ENCODE measurements at places on chromosomes 3 and 15.
A peak's percentile ranks its signal among the peaks of the same experiment; 100 is the strongest.

GRCh38 chr3:195549931-195550519 lies 6.9 kb upstream of the PPP1R2 start:
- no peak for DNase-seq

DNA sequence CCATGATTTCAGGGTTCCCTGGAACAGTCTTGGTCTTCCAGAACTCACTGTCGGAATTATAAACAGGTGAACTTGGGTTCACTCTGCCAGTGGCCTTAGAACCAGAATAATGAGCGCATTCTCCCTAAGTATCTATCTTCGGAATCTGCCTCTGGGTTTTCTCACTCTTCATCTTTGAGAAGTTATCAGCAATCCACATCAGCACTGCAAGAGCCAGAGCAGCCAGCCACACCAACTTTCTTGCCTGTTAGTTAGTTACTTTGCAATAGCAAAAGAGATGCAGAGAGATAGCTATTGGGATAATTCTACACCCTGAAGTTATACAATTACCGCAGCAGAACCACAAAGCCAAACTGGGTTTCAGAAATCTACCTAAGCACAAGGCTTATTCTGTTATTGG lies 25.8 kb downstream of the GLB1 start:
- DNase-seq: no peak

- no peak for DNase-seq
These were observed 68.1 kb upstream of the DLG1 start for GRCh38 chr3:197366301-197367044.

DNA sequence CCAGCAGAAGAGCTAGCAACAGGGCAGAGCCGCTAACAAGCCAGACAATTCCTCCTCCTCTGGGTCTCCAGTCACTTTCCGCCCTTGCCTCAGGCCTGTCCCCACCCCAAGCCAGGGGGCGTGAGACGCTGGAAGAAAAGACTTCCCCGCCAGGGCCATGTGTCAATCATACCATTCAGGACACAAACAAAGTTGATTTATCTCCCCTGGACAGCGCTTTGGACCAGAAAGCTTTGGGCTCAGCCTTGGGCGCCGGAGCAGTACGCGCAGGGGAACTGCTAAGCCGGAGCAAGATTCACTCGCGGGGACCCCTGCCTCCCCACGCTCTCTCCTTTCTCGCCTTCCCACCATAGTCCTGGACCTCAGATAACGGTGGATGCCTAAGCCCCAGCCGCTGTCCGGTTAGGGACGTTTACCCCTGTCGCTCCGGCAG lies 479 bp downstream of the LRRC2 start:
- DNase-seq: peak; percentile 42

DNA sequence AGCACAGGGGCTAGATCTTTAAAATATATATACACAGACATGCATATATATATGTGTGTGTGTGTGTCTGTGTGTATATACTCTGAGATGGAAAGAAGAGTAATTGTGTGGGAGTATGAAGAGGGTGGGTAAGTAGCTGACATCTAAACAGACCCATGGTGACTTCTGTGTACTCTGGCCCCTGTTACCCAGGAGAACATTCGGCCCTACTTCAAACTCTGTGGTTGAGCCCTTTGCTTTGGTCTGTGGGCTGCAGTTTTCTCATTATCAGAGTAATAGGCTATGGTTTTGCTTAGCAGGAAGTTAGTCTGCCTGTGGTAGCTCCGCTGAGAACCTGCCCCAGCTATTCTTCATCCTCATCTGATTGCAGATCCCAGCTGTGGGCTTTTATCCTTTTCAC lies 141.4 kb downstream of the RBPMS2 start:
- DNase-seq: no peak

DNA sequence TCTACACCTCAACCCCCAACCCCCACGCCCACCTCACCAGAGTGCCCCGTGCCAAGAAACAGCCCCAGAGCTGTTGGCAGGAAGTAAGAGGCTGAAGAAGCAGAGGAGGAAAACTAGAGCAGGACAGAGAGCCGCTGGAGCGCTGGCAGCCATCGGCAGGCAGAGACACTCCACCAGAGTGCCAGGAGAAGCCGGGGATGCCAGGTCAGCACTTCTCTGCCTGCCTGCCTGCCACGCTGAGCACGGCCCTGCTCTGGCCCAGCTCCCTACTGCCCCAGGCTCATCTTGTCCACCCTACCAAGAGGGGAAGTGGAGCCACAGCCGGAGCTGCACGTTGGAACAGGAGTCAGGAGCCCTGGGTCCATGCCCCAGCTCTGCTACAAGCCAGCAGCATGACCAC lies 29.7 kb downstream of the CACNA2D2 start:
- DNase-seq: peak; percentile 54

- DNase-seq: peak; percentile 100
These were observed at the start of the genes AAGAB and IQCH for GRCh38 chr15:67254238-67255175. Gene AAGAB, minus strand, starts transcription at chr15:67254661. Its CDS starts 30 bp downstream, at chr15:67254631. Gene IQCH, plus strand, starts transcription at chr15:67254786. Its CDS starts 111 bp downstream, at chr15:67254897.

DNA sequence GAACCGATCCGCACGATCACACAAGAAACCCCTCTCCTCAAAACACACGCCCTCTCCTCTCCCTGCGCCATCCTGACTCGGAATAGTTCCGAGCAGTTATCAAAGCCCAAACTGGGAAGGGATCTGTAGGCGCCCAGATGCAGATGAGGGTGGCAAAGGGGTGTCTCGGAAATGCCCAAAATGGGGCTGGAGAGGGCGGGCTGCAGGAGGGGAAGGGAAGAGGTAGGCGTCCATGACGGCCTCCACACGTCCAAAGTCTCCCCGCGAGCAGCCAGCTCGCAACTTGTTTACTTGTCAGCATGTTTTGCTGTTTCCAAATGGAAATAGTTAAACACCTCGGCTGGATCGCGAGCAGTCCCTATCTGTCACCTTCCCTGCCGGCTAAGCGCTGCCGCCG lies 1.5 kb downstream of the NTRK3 start:
- DNase-seq: no peak

- no peak for DNase-seq
These were observed 7.5 kb upstream of the UBL7 start for GRCh38 chr15:74468341-74469032.

GRCh38 chr15:69983696-69984265 lies 113.9 kb downstream of the TLE3 start:
- no peak for DNase-seq

- DNase-seq: no peak
These were observed 165.8 kb downstream of the GOLIM4 start for GRCh38 chr3:167929968-167930367.

GRCh38 chr15:85973584-85974347 lies 105.9 kb upstream of the AGBL1 start:
- no peak for DNase-seq

DNA sequence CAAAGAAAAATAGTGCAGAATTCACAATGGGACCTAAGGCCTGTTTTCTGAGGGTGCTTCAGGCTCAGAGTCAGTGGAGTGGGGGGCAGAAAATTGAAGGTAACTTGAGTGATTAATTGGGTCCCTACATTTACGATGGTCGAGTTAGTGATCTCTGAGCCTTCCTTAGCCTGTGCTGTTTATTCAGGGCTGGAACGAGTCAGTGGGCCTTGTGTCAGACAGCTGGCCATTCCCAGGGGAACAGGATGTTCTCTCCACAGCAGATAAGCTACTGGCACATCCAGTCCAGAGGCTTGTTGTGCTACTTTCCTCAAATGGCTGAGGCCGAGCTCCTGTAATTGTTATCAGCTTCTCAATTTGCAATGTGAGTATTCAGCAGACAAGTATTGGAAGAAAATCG lies 29.2 kb upstream of the CNTN3 start:
- DNase-seq: peak; percentile 86

DNA sequence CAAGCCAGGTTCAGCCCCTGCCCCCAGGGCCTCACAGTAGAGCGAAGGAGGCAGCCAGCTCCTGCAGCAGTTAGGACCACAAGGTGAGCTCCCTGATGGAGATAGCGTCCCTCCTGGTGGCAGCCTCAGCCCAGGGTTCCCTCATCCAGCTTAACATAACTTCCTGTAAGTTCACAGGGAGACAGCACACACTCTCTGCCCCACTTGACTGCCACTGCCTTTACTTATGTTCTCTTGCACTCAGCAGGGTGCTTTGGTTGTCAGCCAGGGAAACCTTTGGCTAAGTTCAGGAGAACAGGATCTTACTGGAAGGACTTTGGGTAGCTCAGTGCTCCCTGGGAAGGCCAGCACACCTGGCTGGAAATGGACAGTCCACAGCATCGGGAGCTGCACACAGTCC lies 10.9 kb downstream of the KBTBD13 start:
- no peak for DNase-seq

DNA sequence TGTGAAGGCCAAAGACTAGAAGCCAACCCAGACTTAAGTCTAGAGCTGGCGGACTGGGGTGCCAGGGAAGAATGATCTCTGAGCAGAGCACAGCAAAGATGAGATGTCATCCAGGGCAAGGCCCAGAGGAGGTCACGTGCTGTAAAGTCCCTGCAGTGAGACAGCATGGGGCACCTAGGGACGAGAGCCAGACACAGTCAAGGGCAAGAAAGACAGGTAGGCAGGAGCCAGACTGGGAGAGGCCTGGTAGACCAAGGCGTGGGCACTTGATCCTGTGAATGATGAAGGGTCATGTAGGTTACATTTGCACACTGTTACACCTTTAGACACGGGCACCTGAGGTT lies 379.7 kb upstream of the PROK2 start:
- no peak for DNase-seq

DNA sequence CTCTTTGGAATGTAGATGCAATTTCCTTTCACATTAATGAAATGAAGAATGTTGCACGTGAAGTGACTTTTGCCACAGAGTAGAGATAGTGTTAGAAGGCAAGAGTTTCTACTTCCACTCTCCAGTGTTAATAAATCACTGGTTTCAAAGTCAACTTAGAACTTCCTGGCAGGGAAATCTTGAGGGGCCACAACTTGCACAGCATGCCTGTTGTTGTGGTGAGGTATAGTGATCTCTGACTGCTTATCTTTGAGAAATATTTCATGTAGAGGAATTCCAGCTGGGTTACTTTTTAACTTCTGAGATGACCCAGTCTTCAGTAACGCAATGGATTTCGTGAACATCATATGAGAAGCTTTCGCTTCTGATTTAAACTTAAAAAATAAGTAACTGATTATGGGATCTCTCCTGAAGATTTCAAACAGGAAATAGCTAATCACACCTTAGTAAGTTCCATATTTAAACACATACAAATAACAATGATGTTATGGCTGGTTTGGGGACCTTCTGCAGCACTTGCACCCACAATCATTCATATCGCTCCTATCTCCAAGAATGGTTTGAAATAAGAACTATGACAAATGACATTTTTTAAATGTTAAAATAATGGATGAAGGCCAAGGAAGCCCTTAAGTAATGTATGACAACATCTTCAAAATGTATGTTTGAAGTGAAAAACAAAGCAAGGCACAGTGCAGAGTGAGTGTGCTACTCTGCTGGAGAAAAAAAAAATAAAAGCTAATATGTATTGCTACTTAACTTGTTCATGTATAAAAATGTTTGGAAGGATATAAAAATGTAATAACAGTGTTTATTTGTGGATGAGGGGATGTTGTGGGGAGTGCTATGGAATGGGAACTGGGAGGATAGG lies 726.5 kb upstream of the NECTIN3 start:
- no peak for DNase-seq

- DNase-seq: no peak
These were observed 209.9 kb upstream of the RGMA start for GRCh38 chr15:93298901-93299300.

- no peak for DNase-seq
These were observed 101.0 kb downstream of the ATP10A start for GRCh38 chr15:25761971-25762662.

- DNase-seq: no peak
These were observed 4.7 kb upstream of the DNASE1L3 start for GRCh38 chr3:58215317-58216025.

All from heart left ventricle (tissue), 16 donors.